ENCODE measurements at places on chromosomes 3 and 15.
A peak's percentile ranks its signal among the peaks of the same experiment; 100 is the strongest.

DNA sequence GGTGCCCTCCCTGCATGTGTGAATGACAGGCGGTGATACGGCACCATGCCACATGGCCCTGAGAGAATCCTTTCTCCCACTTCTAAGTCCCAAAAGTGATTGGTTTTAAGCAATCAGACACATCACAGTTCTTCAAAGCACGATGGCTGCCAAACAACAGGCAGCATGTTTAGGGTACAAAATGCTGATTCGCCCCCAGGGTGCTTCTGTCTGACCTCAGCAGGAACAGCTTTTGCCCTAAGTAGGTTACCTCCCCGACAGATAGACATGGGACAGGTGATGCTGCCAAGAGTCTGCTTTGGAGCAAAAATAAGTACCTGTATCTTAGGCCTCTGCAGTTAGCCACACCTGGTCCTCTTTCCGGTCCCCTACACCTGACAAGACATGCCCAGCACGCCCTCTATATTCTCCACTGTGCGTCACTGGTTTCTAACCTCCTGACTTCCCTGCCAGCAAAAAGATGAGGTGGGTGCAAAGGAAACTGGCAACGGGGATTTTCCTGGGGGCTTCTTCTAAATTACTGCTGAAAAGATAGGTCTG lies 549.8 kb downstream of the FOXP1 start:
- no peak for DNase-seq

DNA sequence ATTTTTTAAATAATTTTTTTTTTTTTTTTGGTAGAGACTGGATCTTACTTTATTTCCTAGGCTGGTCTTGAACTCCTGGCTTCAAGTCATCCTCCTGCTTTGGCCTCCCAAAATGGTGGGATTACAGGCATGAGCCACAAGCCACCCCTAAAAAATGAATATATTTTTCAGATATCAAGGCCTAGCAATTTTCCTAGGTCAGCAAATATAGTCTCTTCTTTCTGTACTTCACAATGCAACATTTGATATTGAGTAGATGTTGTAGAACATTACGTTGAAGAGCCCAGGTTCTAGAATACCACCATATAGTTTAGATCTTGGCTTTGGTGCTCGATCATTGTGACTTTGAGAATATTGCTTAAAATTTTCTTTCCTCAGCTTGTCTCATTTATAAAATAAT lies 437.9 kb downstream of the CNTN4 start:
- DNase-seq: no peak

GRCh38 chr3:194339356-194339755 lies 11.8 kb downstream of the CPN2 start:
- DNase-seq: no peak

DNA sequence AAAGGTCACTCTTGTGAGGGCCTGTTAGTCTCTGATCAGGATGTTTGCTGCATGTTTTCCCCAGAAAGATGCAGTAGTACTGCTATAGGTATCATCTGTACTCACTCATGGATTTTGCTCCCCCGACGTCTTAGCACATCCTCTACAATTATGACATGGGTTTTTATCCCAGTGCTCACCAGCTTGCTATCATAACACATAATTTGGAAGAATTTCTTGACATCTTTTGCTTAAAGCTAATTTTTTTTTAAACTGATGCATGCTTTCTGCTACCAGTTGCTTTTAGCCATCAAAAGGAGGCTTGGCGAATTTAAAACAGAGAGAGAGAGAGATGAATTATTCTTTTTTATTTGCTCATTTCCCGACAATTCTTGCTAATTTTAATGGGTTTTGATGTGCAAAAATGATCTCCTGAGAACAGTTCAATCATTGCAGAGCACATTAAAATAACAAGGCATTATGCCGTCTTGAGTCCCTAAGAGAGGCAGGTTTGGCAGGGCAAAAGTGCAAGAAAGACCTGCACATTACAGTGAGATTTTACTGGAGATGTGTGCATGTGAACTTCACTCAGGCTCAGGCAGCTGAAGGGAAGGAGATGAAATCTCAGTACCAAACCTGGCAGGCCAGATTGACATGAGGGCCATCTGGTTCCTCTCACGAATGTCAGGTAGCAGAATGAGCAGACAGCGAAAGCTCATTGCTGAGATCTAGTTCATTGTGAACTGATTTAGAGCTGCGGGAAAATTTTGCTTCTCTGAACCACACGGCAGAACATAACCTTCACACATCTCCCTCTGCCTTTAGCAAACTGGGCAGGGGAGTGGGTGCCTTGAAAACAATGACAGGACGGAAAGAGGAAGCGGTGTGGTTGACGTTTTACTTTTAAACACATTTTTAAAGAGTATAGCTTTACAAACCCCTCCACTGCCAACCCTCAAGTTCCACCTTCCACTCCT lies 25.9 kb upstream of the GOLGA8B start:
- no peak for DNase-seq

DNA sequence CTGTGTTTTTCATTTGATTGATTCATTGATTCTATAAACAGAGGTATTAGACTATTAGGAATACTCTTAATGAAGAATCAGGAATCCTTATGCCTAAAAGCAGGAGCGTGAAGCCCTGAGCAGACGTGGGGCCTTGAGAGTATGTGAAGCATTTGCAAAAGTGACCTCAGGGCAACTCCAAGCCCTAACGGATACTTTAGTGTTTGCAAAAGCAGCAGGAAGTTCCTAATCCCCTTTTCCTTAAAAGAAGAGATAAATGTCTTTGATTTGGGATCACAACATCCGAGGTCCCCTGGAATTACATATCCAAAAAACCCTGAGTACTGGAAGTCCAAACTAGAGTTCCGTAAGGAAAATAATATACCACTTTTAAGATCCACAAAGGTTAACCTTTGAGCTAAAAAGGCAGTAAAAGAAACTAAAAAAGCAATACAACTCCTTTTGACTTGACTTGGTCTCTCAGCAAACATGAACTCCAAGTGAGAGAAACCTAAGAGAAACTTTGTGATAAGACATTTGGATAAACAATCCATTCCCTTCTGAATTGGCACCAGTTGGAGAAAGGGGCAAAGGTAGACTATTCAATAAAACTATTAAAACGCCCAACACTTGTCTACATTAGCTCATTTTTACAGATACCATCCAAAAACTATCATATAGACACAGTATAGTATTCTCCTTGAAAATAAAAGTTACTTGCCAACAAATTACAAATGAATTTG lies 27.4 kb downstream of the PRTG start:
- no peak for DNase-seq

- no peak for DNase-seq
Observed at GRCh38 chr15:80861731-80862170, 82.6 kb downstream of the CEMIP start.

DNA sequence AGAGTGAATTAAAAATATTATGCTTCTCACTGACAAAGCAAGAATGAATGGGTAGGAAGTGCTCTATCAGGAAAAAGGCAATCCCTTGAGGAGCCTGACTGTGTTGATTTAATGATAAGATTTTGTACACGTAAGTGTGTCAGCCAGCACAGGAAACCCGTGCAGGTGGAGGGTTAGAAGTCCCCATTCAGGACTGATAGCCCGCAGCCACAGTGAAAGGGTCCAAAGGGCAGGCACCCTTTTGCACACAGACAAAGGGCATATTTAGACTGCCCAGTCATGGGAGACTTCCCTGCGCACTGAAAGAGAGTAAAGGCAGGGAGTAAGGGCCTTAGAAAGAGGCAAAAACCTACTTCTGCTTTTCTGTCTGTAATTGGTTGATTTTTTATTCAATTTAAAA lies 26.4 kb upstream of the SKIL start:
- peak; percentile 13 for DNase-seq

DNA sequence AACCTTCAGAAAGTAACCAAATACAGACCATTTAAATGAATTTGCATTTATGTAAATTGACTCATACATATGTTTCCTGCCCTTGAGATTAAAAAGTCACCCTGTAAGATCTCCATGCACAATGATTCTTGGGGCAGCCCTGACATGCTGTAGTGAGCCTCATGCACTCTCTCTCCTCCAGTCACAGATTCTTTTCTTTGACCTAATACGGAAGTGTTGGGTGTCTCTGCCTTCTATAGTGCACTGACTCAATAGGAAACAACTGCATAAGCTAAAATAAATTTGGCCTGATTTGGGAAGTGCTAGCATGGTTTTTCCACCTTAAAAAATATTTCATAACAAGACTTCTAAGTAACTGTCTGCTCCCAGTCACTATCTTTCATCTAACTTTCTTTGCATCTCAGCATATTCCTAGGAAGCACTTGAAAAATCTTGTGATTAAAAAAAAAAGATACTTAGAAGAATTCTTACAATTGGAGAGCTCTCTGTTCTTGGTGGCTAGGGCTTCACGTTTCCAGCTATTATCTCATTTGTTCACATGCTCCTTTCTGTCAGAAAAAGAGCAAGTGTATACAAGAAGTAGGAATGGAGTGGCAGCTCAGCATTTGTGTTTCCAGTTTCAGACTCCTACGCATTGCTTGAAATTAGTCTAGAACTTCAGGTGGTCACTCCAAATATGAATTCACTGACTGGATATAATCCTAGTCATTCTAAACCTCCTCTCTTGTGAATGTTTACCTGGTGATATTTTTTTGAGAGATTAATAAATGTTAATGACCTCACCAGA lies 207.9 kb upstream of the COL8A1 start:
- no peak for DNase-seq

DNA sequence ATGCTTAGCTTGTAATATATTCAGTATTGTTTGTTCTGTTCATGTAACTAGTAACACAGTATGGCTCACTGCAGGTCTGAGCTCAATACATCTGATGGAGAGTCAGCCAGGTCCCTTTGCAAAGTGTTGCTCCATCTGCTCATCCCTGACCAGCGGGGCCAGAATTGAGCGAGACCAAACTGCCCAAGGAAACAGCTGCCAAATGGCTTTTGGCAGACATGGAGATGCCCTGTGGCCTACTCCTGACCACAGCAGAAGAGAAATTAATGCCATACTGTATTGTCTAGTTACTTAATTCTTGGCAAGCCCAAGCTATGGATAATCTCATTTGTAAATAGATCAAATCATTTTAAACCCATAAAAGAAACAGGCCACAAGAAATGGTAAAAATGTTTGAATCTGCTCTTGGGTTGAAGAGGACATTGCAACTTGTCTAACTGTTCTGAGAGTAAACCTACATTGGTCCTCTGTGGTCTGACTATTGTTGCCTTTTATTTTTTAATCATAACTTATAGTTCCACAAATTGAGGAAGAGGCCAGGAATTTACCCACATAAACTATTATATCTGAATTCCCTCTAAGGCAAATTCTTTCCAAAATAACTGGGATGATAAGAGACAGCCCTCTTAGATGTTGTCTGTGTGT lies 209.5 kb downstream of the EBLN2 start:
- no peak for DNase-seq

- DNase-seq: no peak
Observed at GRCh38 chr3:126958638-126959085, 24.3 kb upstream of the PLXNA1 start.

DNA sequence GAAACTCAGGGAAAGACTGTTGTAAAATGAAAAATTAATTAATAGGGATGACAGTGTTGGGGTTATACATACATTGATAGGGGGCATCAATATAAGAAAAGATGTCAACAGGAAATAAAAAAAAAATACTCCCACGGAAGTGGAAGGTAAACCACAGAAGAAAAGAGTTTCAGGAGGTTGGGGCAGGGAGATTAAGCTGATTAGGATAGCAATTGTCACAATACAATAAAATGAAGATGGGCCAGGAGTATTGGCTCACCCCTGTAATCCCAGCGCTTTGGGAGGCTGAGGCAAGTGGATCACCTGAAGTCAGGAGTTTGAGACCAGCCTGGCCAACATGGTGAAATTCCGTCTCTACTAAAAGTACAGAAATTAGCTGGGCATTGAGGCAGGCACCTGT lies 536.1 kb downstream of the AGBL1 start:
- DNase-seq: no peak
